ENCODE measurements at places on chromosomes 12 and 14.

- DNase-seq, result no peak
Observed at GRCh38 chr14:91453744-91454143, 36.1 kb upstream of the CCDC88C start.

- no peak for DNase-seq
Observed at GRCh38 chr14:100048786-100049185, 16.4 kb upstream of the EVL start.

- DNase-seq, result no peak
Observed at GRCh38 chr12:72330784-72331183, 58.6 kb downstream of the TRHDE start.

DNA sequence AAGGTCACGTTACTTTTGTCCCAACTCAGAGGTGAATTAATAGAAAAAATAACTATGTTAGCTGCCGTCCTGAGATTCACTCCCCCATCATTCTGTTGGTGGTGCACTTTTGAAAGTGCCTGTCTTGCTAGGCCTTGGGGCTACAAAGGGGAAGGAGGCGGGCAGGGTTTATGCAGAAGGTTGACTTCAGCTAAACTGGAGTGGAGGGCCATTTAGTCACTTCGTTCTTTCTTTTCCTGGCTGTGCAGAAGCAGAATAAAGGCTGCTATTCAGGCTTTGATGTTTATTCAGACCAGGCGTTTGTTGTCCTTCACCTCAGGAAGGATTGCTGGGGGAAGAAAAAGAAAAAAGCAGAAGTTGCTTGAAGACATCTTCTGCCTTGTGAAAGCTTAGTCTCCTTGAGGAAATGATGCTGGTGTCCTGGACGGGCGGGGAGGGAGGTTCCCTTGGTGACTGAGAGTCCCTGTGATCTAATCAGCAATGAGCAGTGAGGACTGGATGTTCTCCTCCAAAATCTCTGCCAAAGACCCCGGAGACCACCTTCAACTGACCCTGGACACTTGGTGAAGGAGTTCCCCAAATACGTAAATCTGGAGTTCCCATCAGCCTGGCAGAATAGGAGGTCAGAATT lies 4.0 kb downstream of the GLT1D1 start:
- DNase-seq, result no peak

GRCh38 chr12:58313091-58313855 lies 371.9 kb downstream of the ATP23 start:
- DNase-seq, result no peak

GRCh38 chr14:93645200-93645599 lies 143.1 kb downstream of the PRIMA1 start:
- DNase-seq, result no peak

GRCh38 chr12:68780731-68781130 lies 27.2 kb upstream of the MDM2 start:
- no peak for DNase-seq
